ENCODE measurements at places on chromosomes 6 and 20.

DNA sequence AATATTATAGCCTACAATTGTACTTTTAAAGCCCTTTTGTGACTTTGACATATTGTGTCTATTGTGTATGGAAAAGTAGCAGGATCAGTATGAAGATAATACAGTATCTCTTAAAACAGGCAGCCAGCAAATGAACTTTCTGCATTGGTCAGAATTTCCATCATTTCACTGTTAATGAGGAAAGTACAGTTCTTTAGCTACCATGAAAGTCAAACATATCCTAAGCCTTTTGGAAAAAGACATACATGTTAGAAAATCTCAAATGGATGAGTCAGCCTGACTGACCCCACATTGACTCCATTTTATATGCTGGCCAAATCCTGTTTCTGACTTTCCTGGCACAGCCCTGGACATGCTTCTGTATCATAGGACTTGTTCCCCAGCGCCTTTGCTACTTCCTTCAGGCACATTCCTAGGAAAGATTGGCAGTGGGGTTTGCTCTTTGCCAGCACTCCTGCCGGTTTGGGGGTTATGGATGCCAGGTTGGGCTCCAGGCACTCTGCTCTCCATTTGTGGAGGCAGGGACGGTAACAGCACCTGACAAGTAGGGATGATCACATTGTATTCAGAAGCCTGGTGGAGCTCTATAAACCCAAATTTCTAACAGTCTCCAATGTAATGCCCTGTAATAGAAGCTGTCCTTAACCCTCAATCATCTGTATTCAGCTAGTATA, 43.7 kb downstream of the TOP1 start:
- no peak for DNase-seq

GRCh38 chr6:43172104-43173007, 1.3 kb downstream of the SRF start:
- peak; percentile 65 for DNase-seq

DNA sequence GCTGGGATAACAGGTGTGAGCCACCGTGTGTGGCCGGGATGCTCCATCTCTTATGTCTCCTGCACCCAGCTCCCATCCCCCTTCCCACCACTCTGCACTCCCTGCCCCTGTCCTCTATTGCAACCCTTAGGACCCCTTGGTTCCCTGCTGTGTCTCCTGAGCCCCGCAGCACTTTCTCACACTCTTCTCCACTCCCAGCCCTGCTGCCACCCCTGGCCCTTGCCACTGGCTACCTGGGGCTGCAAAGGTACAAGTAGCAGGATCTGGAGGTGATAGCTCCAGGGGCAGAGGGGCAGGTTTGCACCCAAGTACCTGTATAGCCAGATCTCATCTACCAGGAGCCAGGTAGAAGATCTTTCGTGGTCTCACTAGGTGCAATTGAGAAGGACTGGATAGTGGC, 6.6 kb upstream of the CPXM1 start:
- no peak for DNase-seq

GRCh38 chr6:89409461-89410035, 2.5 kb downstream of the RRAGD start:
- DNase-seq = no peak

DNA sequence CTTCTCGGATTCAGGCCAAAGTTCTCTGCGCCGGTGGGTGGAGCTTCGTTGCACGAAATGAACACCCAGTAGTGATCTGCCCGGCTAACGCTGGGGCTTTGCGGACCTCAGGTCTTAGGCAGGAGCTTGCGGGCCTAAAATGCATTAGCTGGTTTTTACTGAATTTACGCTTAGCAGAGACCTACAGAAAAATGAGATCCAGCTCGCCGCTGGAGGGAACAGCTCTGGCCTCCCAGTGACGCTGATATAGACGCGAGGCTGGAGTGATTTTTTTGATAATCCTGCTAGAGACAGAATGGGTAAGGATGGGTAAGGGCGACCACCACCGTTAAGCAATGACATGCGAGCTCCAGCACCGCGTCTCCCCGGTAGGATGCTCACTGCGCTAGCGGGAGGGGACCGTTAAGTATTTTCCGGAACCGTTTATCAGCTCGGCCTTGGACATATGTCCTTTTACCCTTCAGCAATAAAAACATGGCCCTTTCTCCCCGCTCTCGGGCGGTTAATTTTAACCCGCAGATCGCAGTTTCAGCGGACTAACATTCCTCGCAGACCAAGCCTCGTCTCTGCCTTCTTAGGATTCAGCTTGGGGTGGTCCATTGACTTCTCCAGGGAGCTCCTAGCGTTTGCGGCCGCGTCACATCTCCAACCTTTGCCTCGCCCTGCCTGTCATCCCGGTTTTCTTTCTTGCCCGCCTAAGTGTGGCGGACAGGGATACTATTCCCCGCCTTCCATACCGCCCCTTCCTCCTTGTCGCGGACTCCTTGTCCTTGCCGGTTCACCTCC, 109.3 kb downstream of the GPX5 start:
- DNase-seq = no peak

DNA sequence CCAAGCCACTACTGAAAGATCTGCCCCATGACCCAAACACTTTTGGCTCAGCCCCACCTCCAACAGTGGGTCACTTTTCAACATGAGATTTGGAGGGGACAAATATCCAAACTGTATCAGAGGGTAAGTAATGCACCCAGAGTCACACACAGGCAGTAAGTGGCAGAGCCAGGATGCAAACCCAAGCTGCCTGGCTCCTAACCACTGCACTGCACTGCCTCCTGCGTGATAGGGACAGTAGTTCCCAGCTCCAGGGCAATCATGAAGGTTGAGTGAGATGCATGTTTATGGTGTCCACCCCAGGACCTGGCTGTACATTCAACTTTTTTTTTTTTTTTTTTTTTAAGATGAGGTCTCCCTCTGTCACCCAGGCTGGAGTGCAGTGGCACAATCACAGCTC, 88.2 kb downstream of the TOX2 start:
- no peak for DNase-seq

Measured in stimulated activated CD4-positive, alpha-beta T cell treated with anti-CD3 and anti-CD28 coated beads, Interleukin-4, amount 100 ng/mL, for 1 hour (primary cell).